Right renal pelvis (tissue), 4 donors: ENCODE measurements at places on chromosomes 1 and 21. TPM values are rescaled to one million over a fixed set of nuclear protein-coding genes. Genes with fewer than 3 reads are reported as not detected.

GRCh38 chr1:165117482-165117881, 239.0 kb downstream of the LMX1A start:
- peak; percentile 25 for DNase-seq

DNA sequence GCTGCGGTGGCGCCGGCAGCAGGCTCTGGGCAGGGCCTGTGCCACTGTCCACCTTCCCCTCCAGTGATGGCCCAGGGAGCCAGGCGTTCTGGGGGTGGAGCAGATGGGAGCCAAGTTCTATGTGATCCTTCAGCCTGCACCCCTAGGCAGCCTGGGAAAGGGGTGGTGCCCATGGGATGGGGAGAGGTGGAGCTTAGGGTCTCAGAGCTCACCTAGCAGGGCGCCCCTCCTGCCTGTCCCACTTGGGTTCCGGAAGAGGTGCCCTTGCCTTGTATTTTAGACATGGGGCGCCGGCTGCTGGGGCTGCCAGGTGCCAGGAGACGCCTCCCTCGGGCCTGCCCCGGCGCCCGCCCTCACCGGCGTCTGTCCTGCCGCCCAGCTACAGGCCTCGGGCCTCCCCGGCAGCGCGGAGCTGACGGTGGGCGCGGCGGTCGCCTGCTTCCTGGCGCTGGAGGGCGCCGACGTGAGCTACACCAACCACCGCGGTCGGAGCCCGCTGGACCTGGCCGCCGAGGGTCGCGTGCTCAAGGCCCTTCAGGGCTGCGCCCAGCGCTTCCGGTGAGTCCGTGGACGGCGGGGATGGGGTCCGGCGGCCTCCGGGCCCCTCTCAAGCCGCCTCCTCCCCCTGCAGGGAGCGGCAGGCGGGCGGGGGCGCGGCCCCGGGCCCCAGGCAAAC, 3.1 kb upstream of the MMP23B start:
- DNase-seq = no peak

GRCh38 chr1:219938706-219939105, 10.3 kb upstream of the SLC30A10 start:
- DNase-seq = peak; percentile 22

DNA sequence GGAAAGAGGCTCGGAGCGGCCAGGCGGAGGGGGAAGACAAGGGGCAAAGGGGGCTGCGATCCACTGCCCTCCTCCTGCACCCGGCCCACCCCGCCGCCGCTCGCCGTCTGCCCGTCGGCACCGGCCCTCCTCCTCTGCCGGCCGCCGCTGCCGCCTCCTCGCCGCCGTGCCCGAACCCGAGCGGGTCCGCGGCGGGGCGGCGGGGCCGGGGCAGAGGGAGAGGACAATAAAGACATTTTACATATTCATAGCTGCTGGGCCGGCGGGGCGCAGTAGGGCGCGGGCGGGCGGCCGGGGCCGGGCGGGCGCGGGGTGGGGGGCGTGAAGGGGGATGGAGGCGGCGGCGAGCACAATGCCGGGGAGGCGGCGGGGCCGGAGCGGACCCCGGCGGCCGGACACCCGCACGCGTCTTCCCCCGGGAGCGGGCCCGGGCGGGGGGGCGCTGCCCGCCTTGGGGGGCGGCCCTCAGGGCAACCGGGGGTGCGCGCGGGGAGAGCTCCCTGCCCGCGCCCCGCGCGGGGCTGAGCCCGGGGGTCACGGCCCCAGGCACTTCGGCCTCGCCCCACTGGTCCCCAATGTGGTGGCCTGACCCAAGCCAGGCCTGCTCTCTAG, 546 bp downstream of the POU2F1 start:
- no peak for DNase-seq

Gene SPRR2A
- polyA plus RNA-seq = 0.09 TPM

Gene PGLYRP3
- polyA plus RNA-seq = not detected

Gene LAD1
- 35.2 TPM for polyA plus RNA-seq

GRCh38 chr1:75392278-75392677, 218.6 kb downstream of the SLC44A5 start:
- DNase-seq = no peak

- no peak for DNase-seq
Measured at GRCh38 chr1:198350456-198350855, 190.0 kb downstream of the ATP6V1G3 start.

Gene LRRC71
- polyA plus RNA-seq = 0.32 TPM

- no peak for DNase-seq
Measured at GRCh38 chr21:35254006-35254764, 205.1 kb upstream of the RUNX1 start.

GRCh38 chr1:222547260-222547614, 667 bp downstream of the HHIPL2 start:
- DNase-seq = no peak

DNA sequence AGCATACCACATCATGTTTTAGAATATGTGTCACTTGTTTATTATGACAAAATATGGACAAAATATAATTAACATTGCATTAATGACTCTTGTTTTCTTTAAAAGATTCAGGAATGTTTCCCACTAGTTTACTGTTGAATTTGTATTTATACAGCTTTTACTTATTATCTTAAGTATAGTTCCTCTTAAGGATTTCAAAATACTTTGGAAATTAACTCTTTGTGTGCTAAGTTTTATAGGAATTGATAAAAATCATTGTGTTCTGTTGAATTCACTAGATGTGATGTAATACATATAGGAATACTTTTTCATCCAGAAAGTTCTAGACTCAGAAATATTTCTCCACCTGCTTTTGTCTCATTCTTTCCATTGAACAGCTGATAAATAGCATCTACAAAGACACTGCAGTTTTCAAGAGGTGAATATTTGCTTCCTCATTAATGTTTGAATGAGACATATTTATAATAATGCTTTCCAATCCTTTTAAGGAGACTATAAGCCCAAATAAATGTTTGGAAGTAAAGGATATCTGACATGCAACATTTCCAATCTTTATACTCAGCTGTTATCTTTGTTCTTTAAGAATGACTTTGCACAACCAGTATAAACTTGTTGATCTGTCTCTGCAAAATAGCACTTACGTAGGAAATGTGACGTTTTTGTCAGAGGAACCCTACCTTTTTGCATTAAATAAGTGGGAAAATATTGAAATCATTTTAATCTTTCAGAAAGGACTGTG, 38.4 kb upstream of the SAMSN1 start:
- DNase-seq = no peak

Gene WNT9A
- polyA plus RNA-seq = 1.1 TPM
